Fibroblast of skin of scalp (primary cell): ENCODE measurements at places on chromosomes 16 and 17.

DNA sequence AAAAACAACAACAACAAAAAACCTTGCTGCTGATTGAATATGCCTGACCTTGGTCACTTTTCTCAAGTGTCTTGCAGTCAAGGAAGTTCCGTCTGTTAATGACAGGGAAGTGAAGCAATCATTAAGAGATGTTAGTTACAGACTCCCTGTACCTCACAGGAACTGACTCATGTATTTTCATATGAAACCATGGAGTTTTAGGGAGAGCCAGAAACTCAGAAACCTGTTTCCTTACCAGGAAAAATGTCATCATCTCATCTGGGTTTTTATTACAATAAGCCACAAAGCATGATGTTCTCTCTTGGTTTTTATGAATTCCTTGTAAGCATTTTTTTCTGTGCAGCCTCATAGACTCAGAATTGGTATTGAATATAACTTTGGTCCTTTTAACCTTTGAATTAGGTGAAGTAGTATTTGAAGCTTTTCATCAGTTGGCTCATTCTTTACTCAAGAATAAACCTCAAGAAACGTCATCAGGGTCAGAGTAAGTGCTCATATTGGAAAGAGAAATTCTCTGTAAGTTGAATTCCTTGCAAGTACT is 10.3 kb downstream of the LYRM1 start:
- peak; percentile 88 for DNase-seq

DNA sequence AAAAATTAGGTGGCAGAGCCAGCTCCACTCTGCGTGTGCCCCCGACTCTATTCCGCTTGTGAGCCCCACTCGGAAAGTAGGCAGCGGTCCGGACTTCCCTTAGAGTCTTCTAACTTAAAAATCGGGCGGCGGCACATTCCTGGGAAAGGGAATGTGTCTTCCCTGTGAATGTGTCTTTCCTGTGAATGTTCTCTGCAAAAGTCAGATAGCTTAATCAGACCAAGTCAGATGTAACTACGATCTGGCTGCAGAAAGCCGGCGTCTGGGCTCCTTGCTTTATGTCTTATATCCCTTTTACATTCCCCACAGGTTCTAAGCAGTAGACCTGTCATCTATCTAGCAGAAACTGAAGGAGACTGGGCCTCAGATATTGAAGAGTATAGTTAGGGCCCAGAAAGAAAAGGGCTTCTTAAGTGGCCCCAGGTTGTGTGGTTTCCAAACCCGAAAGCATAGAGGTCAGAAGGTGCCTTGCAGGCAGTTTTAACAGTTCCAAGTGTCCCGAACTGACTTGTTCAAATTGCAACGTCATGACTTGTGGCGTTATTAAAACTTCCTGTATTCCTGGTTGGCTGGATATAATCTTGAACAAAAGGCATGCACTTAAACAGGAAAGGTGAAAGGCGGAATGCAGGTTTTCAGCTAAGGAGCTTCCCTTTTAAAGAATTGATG is 601 bp downstream of the PHKB start:
- peak; percentile 48 for DNase-seq

GRCh38 chr17:51013322-51013721 is 107.3 kb downstream of the SPAG9 start:
- no peak for DNase-seq

GRCh38 chr17:13638855-13639458 is 37.2 kb upstream of the HS3ST3A1 start:
- DNase-seq = peak; percentile 14

DNA sequence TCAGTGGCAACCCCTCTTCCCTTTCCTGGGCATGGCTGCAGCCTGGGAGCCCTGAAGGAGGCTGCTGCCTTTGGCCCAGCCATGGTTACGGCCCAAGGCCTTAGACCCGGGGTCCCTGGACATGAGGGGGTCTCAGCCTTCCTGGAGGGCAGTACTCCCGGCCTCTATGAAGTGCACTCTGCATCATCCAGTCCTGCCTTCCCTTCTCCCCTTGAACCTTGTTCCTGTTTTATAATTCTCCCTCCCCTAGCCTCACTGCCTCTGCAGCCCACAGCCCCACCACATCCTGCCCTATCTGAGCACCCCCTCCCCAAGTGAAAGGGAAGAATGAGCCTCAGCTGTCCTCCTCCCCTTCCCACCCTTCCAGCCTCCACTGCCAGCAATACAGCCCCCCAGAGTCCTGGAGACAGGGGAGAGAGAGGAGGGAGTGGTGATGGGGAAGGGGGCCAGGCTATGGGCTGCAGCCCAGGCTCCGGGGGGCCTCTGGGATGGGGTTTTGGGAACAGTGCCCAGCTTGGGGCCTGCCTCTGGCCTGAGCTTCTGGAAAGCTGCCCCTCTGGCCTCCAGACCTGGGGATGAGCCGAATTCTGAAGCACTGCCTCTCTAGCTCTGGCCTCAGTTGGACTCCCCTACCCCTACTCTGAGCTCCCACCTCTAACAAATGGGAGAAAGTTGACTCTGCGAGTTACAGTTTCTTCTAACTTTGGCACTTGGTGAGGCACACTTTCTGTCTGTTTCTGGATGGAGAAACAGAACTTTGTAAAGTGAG is 7.6 kb downstream of the CCR7 start:
- no peak for DNase-seq

- no peak for DNase-seq
These were observed 686.2 kb downstream of the KCNJ2 start for GRCh38 chr17:70855401-70856054.
